ENCODE measurements at places on chromosomes 1 and 21.

GRCh38 chr1:82700476-82700875, 899.7 kb downstream of the ADGRL2 start:
- DNase-seq: no peak

GRCh38 chr1:40385437-40386358, 12.2 kb downstream of the SMAP2 start:
- DNase-seq: peak; percentile 95

GRCh38 chr1:67560580-67561255, 124.3 kb upstream of the GADD45A start:
- no peak for DNase-seq

DNA sequence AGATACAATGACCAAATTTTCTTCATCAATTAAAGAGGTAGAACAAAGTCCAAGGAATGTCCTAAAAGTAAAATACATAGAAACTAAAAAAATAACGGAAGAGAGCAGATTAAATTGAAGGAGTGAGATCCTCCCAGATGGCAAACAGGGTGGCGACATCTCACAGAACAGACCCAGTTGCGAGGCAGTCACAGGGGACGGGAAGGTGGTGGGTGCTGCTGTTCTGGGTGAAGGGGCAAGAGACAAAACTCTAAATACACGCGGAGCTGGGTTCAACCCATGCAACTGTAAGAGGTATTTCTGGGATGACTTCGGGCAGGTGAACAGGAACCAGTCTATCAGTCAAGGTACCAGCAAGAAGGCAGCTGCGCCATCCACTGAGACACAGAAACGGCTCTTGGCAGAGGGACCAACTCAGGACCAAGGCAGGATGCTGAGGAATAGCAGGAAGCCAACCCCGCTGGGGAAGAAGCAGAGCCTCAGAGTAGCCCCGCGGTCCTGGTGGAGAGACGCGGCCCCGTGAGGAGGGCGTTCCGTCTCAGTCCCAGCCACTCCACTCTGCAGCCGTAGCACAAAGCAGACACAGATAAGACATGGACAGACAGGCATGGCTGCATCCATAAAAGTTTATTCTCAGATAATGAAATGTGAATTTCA, 32.2 kb downstream of the WDR4 start:
- DNase-seq: no peak

GRCh38 chr1:116330342-116330652, 42.7 kb upstream of the ATP1A1 start:
- no peak for DNase-seq

- DNase-seq: no peak
These were observed 14.0 kb downstream of the JUN start for GRCh38 chr1:58769809-58770320.

DNA sequence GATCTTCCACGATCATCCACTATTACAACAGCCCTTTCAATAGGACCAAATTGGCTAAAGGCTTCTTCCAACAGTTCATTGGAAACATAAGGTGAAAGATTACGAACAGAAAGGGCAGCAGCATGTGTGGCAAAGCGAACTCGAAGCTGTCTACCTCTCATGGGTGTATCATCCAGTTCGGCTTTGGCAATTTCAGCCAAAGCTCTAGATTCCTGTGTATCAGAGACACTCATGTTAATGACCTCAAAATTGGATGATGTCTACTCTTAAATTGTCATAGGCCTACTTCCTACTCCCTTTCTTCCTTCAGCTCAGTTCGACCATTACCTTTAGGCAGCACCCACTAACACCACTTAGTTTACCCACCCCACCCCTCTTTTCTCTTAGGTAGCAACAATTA, 2.2 kb downstream of the SFPQ start:
- DNase-seq: no peak

GRCh38 chr1:183272390-183272848, 86.4 kb downstream of the LAMC2 start:
- DNase-seq: no peak

GRCh38 chr1:75539230-75540116, 71.4 kb downstream of the SLC44A5 start:
- DNase-seq: no peak

GRCh38 chr1:159829273-159829634, 2.6 kb downstream of the SLAMF8 start:
- peak; percentile 48 for DNase-seq

GRCh38 chr21:18553786-18554185, 150.2 kb upstream of the TMPRSS15 start:
- no peak for DNase-seq

Data from NAMALWA (cell line).